Stimulated activated CD4-positive, alpha-beta T cell treated with anti-CD3 and anti-CD28 coated beads, TNF-alpha, amount 100 ng/mL, for 48 hours (primary cell): ENCODE measurements at places on chromosomes 7 and 10.
A peak's percentile ranks its signal among the peaks of the same experiment; 100 is the strongest.

DNA sequence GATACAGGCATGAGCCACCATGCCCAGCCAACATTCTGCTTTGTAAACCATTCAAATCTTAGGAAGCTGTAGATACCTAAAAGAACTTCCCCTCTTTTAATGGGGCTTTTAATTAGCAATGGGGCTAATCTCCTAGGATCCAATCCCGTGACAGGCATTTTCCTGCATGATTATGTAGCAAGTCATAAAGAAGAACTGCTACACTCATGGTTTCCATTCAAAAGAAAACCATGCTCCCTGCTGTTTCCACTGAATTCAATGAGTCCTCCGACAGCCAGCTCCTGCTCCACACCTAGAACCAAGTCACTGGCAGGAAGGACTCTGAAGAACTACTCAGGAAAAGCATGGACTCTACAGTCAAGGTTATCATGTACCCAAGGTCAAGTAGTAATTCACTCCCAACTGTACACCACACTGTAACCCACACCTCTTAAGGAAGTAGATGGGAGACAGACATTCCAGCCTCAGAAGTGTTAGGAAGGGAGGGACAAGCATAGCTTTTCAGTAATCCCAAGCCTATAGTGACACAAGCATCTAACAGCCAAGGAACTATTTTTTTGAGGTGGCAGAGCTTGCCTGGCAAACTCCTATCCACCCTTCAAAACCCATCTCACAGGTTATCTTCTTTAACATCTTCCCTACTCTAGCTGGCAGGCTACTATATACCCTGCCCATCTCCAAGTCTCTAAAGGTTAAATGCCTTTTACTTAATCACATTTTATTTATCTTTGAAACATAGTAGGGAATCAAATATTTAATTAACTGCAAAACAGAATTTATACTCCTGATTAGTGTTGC is 47.5 kb downstream of the CTBP2 start:
- DNase-seq, result no peak

GRCh38 chr7:84700563-84701370 is 486.1 kb downstream of the SEMA3D start:
- no peak for DNase-seq

- DNase-seq, result no peak
Measured at GRCh38 chr10:101897633-101898032, 54.0 kb upstream of the KCNIP2 start.

GRCh38 chr7:137282043-137282442 is 61.5 kb downstream of the PTN start:
- DNase-seq, result no peak

- no peak for DNase-seq
Measured at GRCh38 chr7:128074736-128075135, 43.5 kb upstream of the LRRC4 start.

- DNase-seq, result no peak
Measured at GRCh38 chr10:37632641-37633040, 224.8 kb downstream of the ZNF248 start.

DNA sequence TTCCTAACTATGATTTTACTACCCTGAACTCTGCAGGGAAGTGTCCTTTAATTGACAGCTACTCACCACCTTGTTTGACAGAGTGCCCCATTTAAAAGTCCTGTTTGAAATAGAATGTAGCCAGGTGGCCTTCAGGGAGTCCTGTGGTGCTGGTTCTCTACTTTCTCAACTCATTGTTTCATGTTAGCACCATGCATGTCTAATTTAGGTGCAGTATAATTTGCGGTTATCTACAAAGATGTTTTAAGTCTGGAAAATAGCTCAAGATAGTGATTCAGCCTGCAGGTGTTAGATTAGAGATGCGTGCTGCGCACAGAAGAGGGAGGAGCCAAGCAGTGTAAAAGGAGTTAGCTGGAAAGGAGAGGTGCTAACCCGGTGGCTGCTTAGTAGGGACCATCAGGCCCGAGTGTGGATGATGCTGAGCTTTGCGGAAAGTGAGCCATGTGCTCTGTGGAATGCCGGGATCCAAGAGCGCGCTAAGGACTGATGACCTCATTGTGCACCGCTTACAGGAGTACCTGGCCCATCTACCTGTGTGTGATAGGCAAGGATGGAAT is 1.2 kb downstream of the CCM2 start:
- peak; percentile 62 for DNase-seq

GRCh38 chr7:151512353-151512752 is 7.3 kb downstream of the RHEB start:
- no peak for DNase-seq

- no peak for DNase-seq
Measured at GRCh38 chr10:10663622-10664021, 354.1 kb upstream of the CELF2 start.

- no peak for DNase-seq
Measured at GRCh38 chr10:130169136-130169859, 33.1 kb downstream of the GLRX3 start.
